Stimulated activated CD4-positive, alpha-beta T cell treated with anti-CD3 and anti-CD28 coated beads, Interleukin-1b, Interleukin-23, amount 100 ng/mL, for 1 hour (primary cell): ENCODE measurements at places on chromosomes 2 and 18.

DNA sequence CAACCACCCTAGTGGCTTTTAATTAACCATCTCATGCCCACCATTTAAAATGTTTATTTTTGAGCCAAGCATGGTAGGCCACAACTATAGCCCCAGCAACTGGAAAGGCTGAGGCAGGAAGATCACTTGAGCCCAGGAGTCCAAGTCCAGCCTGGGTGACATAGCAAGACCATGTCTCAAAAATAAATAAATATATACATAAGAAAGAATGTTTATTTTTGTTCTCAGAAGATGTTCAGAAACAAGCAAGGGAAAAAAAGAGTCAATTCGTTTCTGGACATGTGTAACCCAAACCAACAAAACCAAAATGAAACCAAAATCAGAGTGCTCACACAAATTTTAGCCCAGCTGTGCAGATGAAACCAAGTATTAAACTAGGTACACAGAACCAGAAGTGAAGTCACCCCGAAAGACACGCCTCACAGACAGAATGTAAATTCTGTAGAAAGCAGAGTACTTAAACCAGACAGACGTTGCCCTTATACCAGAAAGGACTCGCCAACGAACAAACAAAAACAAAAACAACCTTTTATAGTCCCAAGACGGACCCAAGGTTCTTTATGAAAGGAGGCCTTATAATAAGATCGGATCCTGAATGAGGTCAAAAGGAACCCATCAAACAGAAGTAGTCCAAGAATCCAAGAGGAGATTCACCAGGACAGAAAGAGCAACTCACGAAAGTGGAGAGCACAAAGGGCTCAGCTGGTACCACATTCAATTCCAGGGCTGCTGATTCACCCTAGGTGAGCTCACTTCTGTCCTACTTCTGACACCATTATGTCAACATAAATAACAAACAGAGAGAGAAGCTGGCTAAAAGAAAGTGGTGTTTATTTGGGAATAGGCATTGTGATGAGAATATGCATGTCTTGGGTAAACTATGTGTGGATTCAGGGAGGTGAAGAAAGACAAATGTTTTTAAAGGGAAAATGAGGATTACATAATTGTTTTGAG is 31.8 kb upstream of the MTCL1 start:
- DNase-seq, result no peak

GRCh38 chr18:3193331-3193730 is 26.4 kb downstream of the MYOM1 start:
- DNase-seq, result no peak

- DNase-seq, result no peak
Observed at GRCh38 chr2:220341014-220341413, 713.6 kb downstream of the SLC4A3 start.

DNA sequence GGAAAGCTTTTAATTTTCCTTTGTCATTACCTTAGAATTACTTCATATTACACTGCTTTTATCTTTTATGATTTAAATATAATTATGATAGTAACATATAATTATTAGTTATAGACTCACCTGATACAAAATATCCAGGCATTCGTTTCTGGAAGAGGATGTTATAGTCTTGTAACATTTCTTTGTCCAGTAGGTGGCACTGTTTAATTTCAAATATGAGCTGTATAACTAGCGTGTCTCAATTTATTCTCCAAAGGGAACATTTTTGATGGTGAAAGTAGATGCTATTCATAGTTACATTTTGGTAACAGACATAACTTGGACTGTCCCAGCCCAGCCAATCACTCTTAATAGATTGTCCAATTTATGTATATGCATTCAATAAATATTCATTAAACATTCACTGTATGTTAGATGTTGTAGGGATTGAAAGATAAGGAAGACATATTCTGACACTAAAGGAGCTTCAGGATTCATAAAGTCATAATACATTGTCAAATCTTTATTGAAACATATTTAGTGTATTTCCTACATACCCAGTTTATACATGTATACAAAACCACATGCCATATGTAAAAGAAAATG is 19.2 kb downstream of the DAW1 start:
- DNase-seq, result no peak

- DNase-seq, result no peak
Observed at GRCh38 chr18:72652990-72653593, 109.0 kb upstream of the CBLN2 start.

- DNase-seq, result no peak
Observed at GRCh38 chr18:23053776-23054457, 81.4 kb upstream of the CABLES1 start.

GRCh38 chr2:130327703-130328527 is 14.8 kb upstream of the IMP4 start:
- DNase-seq, result no peak

- peak; percentile 87 for DNase-seq
Observed at GRCh38 chr2:231713730-231714638, 5.7 kb downstream of the PTMA start.

- no peak for DNase-seq
Observed at GRCh38 chr2:240578488-240578887, 8.0 kb upstream of the CAPN10 start.

- no peak for DNase-seq
Observed at GRCh38 chr2:10372203-10372861, 69.6 kb downstream of the HPCAL1 start.

- no peak for DNase-seq
Observed at GRCh38 chr2:136113209-136113971, 4.6 kb downstream of the CXCR4 start.
